Mesothelial cell of epicardium (in vitro differentiated cells): ENCODE measurements at places on chromosomes 11 and 22. TPM values are rescaled to one million over a fixed set of nuclear protein-coding genes. Genes with fewer than 3 reads are reported as not detected.

The GPR83 gene
- total RNA-seq = 0.09 to 0.18 TPM (median 0.11 TPM) in 3 replicates

- DNase-seq = no peak
These were observed 14.4 kb upstream of the APOL4 start for GRCh38 chr22:36215981-36216380.

GRCh38 chr11:74086242-74086884 lies 77.5 kb upstream of the UCP3 start:
- DNase-seq = no peak

- DNase-seq = no peak
These were observed 4.0 kb downstream of the PYGM start for GRCh38 chr11:64755681-64756361.

- DNase-seq = no peak
These were observed 12.4 kb downstream of the NLRP14 start for GRCh38 chr11:7032692-7033091.

GRCh38 chr11:65663639-65664200 lies 1.0 kb upstream of the RELA start:
- DNase-seq = no peak

- DNase-seq = no peak
These were observed 267.2 kb upstream of the MTNR1B start for GRCh38 chr11:92702037-92702804.

DNA sequence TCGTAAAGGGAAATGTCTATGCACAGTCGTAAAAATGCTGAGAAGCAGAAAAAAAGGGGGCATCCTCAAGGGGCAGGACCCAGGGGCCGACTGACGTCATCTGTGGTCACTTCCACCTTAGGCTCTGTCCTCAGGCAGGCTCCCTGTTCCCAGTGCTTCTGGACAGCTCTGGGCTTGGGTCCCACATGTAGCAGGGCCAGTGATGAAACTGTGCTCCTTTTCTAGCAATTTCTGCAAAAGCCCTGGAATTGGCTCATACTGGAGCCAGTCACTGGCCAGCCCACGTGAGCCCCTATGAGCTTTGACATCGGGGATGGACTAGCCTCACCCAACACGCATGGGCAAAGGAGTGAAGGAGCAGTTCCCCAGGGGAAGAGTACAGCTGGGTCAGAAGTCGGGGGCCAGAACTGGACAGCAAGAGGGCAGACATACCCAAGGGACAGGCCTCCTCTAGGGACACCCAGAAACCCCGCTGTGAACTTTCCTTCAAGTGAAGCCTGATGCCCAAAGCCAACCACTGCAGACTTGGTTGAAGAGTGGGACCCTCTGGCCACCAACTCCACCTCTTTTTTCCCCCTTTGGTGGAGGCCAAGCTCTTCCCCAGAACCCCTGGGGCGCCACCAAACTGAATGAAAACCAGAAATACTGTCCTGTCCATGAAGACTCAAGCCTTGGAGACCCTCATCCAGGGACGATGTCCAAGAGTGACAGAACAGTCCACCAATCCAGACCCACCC lies 1349.0 kb downstream of the BRD1 start:
- DNase-seq = no peak

The BBOX1 gene
- 0.16 TPM in 1 of 3 replicates, not detected in the others for total RNA-seq

DNA sequence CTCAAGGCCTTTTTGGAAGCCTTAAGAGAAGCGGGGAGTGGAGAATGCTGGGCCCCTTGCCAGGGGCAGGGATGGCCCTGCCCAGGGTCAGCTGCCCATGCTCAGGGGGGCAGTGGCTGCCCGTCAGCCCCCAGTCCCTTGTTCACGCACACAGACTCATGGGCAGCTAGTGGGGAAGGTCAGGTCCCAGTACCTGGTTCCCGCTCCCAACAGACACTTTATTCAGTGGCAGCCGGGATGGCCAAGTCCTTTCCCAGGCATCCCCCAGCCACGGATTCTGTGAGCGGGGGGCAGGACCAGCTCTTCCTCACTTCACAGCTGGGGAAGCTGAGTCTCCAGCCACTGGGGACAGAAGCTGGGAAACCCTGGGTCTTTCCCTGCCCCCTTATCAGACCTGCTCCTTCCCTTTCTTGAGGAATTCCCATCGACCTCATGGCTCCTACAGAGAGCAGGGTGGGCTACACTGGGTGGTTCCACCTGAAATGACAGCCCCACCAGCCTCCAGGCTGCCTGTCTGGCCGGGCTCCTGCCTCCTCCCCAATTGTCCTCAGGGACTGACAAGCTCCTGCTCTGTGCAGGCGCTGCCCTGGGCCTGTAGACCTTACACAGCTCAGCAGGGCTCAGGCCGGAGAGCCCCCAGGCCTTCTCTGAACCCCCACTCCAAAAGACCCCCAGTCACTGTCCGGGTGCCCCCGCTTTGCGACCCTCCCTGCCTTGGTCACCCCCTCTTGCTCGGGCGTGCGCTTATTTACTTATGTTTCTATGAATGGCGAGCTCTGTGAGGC lies 61.0 kb upstream of the FGF3 start:
- no peak for DNase-seq

DNA sequence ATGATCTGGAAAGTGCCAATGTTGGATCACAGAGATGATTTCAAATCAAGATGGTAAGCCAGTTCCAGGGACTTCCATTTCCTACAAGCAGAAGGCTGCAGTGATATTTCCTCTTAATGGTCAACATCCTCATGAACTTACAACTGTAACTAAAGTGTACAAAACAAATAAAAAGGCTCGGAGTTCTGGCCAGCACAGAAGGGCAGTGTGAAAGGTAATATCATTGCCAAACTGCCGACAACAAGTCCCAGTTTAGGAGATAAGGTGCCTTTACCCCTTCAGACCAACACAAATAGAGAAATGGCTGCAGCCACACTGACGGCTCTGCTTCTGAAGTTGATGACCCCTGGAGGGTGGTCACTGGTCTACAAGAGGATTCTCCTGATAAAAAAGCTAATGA lies 91.1 kb downstream of the ETS1 start:
- no peak for DNase-seq

DNA sequence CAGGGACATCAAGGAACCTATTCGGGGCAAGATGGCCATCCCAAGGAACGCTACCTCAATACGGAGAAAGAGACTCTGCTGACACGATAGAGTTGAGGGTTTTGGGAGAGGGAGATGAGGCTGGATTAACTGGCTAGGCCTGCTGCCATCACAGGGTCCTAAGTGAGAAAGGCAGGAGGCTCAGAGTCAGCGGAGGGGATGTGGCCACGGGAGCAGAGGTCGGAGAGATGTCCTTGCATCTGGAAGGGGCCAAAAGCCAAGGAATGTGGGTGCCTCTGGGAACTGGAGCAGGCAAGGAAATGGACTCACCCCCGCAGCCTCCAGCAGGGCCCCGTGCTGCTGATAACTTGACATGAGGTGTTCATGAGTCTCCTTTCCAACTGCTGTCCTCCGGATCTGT lies 31.0 kb upstream of the RFPL3 start:
- no peak for DNase-seq

The GAB2 gene
- total RNA-seq = 38.9 to 43.6 TPM (median 39.9 TPM) in 3 replicates

DNA sequence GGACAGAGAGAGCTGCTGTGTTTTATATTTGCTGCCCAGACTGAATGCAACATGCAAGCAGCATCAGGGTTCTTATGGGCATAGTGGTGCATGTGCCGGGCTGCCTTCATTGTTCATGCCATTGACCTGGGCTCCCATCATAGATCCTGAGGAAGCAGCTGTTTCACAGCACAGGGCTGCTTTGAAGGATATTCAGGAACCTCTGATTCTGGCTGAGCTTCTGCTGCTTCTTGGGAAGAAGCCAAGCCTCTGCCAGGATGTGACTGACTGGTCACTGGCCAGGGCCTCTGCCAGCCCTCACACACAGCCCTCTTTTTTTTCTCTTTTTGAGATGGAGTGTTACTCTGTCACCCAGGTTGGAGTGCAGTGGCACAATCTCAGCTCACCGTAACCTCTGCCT lies 43.3 kb downstream of the CYB5R2 start:
- DNase-seq = no peak

The PDE2A gene
- total RNA-seq = 0.63 to 1.4 TPM (median 1.1 TPM) in 3 replicates

- DNase-seq = no peak
These were observed 101.7 kb upstream of the CD82 start for GRCh38 chr11:44463751-44464150.

DNA sequence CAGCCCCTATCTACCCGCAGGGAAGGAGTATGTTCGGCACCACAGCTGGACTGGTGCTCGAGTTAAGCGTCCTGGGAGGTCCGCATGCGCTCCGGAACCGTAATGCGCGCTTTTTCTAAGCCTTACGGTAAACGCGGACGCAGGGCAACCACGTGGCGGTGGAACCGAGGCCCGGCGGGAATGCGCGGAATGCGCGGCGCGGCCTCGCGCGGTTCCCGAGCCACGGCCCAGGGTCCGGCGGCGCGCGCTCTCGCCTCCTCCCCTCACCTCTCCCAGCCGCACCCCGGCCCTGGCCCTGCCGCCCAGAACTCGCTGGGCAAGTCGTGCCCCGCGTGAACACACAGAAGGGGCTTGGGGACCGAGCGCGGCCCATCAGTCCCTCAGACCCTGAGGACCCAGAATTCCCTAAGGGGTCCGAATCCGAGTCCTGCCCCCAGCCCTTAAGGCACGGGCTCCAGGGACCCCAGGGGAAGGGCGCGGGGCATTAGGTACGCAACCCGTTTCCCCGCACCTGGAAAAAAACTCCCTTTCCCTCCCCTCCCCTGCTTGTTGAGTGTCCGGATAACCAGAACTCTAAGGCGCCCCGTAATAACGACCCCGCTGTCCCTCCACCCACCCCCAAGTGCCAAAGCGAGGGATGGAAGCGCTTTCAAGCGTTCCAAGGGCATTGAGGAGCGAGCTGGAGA lies 4.3 kb upstream of the CCND1 start:
- DNase-seq = no peak

DNA sequence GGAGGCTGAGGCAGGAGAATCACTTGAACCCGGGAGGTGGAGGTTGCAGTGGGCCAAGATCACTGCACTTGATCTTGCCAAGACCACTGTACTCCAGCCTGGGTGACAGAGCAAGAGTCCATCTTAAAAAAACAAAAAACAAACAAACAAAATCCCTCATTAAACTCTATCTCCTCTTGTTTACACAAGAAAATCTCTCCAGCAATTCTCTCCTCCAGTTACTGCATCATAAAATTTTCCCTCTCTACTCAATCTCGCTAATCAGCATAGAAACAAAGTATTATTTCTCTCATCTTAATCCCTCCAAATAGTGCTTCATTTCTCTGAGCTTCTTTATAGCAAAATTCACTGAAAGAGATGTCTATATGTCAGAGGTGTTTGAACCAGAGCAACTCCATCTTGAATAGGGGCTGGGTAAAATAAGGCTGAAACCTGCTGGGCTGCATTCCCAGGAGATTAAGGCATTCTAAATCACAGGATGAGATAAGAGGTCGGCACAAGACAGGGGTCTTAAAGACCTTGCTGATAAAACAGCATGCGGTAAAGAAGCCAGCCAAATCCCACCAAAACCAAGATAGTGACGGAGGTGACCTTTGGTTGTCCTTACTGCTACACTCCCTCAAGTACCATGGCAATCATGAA lies 19.8 kb downstream of the MTMR2 start:
- no peak for DNase-seq

- DNase-seq = no peak
These were observed 866 bp downstream of the MED17 start for GRCh38 chr11:93784935-93785360.

DNA sequence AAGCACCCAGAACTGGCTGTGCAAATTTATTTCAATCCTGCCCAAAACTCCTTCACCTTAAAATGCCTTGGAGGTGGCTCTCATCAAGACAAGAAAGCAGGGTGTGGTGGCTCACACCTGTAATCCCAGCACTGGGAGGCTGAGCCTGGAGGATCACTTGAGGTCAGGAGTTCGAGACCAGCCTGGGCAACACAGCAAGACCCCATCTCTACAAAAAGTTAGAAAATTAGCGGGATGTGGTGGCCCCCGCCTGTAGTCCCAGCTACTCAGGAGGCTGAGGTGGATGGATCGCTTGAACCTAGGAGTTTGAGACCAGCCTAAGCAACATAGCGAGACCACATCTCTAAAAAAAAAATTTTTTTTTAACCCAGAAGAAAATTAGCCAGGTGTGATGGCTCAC lies 689 bp upstream of the RAB39A start:
- no peak for DNase-seq

DNA sequence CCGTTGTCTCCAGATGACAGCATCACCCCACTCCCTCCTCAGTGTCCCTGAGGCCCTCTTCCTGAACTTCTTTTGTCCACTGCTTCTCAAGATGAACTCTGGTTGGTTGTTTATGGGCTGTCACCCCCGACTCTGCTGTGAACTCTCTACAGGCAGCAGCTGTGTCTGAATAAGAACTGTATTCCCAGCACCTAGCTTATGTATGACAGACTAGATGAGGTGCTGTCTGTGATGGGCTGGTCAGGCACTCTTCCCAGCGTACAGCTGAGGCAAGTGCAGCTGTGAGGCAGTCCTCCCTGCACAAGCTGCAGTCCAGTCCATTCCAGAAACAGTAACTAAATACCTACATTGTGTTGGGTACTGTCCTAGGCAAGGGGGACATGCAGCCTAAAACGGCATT lies 111.4 kb upstream of the PITPNB start:
- no peak for DNase-seq
